ENCODE measurements at places on chromosomes 3 and 15. TPM values are rescaled to one million over a fixed set of nuclear protein-coding genes. Genes with fewer than 3 reads are reported as not detected.

The LCTL gene
- 0.24 TPM for polyA plus RNA-seq

The PIERCE2 gene
- 4.2 TPM for polyA plus RNA-seq

The PLA2G4F gene
- polyA plus RNA-seq, result not detected

The EPHB3 gene
- polyA plus RNA-seq, result 17.0 TPM

The RGMA gene
- polyA plus RNA-seq, result 57.8 TPM

The PLCH1 gene
- polyA plus RNA-seq, result 1.1 TPM

The COL6A5 gene
- polyA plus RNA-seq, result not detected

The CCR1 gene
- 1.3 TPM for polyA plus RNA-seq

The IL5RA gene
- polyA plus RNA-seq, result 8.1 TPM

The SPATA12 gene
- not detected for polyA plus RNA-seq

The STARD9 gene
- 1.6 TPM for polyA plus RNA-seq

The SPINK8 gene
- polyA plus RNA-seq, result 1.4 TPM

The FSIP1 gene
- polyA plus RNA-seq, result 0.29 TPM

The SOX2 gene
- polyA plus RNA-seq, result 120 TPM

The TXNRD3 gene
- 5.3 TPM for polyA plus RNA-seq

The IGSF11 gene
- 11.9 TPM for polyA plus RNA-seq

The SPRED1 gene
- polyA plus RNA-seq, result 3.8 TPM

The ILDR1 gene
- 1.2 TPM for polyA plus RNA-seq

The NLGN1 gene
- polyA plus RNA-seq, result 6.3 TPM

The AGBL1 gene
- polyA plus RNA-seq, result not detected

The REC114 gene
- not detected for polyA plus RNA-seq

The FETUB gene
- not detected for polyA plus RNA-seq

The CPN2 gene
- polyA plus RNA-seq, result not detected

The RNF13 gene
- polyA plus RNA-seq, result 33.3 TPM
